CD4-positive, alpha-beta T cell treated with Interleukin-10 for 1 hour (primary cell): ENCODE measurements at places on chromosomes 4 and X.

DNA sequence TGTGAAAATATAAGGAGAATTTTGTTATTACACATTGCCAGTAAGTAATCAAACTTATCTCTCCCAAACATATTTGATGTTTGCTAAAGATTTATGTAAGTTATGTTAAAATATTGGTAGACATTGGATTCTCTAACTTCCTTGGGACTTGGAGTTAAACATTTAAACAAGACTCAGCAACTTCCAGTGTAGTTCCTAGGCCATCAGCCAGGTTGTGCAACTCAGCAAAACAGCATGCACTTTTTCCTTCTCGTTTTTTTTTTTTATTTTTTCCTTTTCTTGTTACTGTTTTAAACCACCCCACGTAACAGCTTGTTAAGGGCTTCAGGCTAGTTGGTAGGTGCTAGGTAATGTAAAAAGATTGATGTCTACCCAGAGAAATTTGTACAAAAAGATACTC lies 510.4 kb downstream of the ANKRD50 start:
- DNase-seq, result no peak

DNA sequence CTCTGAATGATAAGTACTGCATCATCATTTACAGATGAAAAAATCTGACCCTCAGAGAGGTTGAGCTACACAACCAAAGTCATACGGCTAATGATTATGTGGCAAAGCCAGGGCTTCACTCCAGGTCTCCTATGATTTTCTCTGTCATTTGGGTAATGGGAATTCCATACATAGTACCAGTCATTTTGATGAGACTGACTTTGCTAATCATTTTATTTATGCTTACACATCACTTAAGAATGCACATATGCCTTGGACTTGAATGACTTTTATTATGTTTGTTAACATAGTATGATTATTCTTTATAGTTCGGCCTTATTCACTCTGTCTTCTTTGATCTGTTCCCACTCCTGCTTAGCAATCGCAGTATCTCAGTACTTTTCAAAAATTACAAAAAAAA lies 255.1 kb upstream of the GPRIN3 start:
- DNase-seq, result no peak

DNA sequence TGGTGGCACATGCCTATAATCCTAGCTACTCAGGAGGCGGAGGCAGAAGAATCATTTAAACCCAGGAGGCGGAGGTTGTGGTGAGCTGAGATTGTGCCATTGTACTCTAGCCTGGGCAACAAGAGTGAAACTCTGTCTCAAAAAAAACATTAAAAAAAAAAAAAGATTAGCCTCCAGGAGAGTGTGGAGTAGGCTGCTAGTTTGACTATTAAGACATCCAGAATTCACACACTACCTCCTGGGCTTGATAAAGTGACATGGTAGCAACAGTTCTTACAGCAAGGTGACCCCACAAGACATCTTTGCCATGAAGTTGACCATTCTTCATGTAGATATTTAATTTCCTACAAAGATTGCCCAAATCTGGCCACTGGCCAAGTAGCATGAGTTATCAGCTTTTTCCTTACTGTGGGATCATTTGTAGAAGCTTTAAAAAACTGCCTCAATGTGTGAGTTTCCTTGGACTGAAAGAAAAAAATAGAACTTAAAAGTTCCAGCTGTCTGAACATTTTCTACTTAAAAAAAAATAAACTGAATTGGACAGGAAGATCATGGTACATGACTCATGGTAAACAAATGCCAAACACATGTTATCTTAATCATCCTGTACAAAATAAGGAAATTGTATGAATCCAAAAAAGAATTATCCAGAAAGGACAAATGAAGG lies 35.3 kb upstream of the SPRY1 start:
- DNase-seq, result no peak

GRCh38 chrX:119266364-119266995 lies 30.4 kb downstream of the PGRMC1 start:
- peak; percentile 25 for DNase-seq

DNA sequence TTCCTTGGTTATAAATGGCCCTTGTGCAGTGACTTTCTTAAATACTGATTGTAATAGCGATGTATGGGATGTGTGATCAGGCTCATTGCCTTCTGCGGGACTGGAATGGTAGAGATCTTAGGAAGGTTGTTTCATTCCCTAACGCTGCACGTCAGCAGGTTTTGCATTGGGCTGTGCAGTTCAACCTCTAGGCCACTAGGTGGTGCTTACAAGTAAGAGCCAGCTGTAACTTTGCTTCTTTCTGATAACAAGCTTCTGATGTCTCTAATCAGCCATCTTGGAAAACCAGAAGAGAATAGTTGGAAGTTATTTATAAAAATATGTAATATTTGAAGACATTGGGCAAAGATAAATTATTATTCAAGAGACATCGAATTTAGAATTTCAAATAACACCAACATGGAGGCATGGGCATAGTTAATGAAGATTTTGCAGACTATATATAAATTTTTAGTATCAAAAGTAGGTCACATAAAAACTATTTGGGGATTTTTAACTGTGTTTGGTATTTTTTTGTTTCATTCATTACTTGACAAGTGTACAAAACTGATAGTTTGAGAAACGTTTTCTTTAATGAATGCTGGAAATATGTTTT lies 339.7 kb upstream of the PCDH7 start:
- no peak for DNase-seq

DNA sequence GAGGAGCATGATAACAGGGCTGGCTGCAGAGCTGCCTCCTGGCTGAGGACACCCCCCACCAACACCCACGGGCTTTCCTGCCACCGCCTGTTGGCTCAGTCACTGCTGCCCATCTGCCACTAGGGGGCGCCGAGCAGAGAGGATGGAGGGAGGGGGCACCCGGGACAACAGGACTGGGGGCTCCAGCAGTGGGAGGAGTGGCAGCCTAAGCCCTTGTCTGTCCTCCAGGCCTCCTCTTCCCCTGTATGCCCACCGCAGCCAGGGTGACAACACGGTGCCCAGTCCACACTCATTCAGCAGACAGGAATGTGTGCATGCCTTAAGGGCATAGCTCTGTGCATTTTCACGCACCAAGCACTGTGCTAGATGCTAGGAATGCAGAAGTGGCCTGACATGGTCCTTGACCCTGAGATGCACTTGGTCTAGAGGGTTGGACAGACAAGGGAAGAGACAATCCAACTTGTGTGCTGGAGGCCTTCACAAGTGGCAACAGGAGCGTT lies 149.9 kb downstream of the AMMECR1 start:
- peak; percentile 49 for DNase-seq

DNA sequence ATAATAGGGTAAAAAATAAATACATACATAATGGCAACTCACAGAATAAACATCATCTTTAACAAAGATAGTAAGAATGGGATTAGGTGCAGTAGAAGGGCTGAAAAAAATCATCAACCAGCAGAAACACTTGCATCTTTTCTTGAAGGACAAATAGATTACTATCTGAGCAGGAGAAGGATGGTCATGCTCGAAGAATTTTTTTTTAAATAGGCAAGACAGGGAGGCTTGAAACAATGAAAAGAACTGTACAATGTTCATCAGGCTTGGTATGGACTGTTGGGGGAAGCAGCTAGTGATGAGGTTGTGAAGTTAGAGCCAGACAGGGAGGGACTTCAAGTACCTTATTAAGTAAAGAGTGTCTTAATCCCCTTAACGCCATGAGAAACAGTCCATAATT lies 167.4 kb upstream of the LDB2 start:
- no peak for DNase-seq

DNA sequence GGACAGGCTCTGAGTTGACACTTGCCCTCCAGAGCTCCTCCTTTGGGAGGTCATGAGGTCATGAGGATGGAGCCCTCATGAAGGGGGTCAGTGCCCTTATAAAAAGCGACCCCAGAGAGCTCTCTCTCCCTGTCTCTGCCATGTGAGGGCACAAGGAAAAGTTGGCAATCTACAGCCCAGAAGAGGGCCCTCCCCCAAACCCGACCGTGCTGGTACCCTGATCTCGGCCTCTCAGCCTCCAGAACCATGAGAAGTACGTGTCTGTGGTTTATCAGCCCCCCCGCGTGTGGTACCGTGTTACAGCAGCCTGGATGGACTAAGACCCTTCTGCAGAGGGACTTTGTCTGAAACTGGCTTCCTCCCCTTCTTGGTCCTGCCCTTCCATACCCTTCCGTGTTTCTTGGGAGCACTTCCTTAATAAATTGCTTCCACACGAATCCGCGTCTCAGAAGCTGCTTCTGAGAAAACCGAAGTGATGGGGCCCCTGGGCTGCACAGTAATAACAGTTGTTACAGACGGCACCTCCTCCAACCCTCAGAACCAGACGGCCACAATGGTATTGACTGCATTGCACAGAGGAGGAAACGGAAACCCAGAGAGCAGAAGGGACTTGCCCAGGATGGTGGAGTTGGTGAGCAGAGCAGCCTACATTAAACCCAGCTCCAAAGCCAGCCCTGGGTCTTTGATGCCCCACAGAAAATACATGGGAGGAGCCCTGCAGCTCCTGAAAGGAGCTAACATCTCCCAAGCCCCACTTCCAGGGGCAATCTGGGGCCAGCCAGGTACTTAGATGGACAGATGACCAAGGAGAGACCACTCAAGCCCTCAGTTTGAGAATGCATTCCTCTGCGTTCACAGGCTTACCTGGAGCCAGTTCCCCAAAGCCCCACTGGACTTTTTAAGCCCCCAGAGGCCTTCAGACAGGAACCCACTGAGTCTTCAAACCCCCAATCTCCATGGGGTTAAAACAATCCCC lies 242.7 kb downstream of the BCOR start:
- peak; percentile 88 for DNase-seq

DNA sequence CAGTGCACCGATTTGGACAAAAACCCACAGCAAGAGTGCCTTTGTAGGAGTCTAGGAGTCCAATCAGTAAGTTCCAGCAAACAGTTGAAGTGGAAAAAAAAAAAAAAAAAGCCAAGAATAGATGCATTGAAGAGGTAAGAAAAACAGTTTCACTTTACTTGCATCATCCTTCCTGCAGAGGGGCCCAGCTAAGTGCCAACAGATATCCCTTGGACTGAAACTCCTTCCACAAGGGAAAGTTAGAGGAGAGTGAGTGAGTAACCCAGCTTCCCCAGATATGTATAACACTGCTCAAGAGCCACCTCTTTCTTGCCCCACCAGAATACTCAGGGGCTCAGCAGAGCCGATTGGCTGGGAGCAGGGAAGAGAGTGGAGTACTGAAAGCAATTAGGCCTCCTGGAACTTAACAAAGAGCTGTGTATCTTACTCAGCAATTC lies 617.7 kb upstream of the SMIM31 start:
- DNase-seq, result no peak

DNA sequence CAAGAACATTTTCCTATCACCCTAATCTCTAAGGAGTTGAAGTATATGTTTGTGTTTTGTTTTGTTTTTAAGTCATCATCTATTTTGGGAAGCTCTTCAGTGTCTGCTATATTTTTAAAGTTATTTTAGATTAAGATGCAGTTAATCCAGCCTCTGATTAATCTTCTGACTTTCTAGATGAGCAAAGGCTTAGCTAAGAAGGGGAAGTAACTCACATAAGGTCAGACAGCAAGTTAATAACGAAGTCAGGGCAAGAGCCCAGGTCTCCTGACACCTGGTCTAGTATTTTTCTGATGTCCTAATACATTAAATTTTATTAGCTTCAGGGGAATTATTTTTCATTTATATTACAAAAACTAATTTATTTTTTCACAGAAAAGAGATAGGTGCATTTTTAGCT lies 168.5 kb downstream of the SOWAHB start:
- no peak for DNase-seq

DNA sequence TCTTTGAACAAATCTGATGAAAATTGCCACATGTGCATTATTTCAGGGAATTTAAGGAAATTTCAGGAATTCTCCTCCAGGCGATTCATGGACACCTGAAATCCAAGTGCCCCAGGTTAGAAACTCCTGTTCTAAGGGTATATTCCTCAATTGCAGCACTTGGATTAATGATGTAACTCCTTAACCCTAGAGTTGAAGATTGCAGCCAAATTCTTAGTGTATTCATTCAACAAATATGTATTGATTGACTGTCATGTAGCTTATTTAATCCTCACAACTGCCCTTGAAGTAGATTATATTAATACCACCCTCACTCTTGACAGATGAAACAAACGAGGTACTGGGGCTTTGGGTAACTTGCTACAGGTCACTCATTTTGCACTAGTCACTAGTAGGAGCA lies 11.3 kb downstream of the CETN2 start:
- DNase-seq, result no peak

- DNase-seq, result no peak
Measured at GRCh38 chr4:184721254-184721653, 12.6 kb downstream of the CENPU start.

- DNase-seq, result no peak
Measured at GRCh38 chrX:115560211-115560977, 580 bp upstream of the PLS3 start.

DNA sequence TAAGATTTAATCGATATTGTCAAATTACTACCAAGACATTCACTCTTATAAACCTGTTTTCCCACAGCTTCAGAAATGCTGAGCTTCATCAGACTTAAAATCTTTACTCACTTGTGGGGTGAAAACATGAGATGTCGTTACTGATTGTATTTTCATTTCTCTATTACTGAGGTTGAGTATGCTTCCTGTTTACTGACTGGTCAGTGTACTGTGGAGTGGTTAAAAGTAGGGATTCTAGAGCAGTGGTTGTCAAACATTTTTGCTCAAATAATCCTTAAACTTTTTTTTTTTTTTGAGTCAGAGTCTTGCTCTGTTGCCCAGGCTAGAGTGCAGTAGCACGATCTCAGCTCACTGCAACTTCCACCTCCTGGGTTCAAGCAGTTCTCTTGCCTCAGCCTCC lies 50.3 kb downstream of the NSUN7 start:
- no peak for DNase-seq

DNA sequence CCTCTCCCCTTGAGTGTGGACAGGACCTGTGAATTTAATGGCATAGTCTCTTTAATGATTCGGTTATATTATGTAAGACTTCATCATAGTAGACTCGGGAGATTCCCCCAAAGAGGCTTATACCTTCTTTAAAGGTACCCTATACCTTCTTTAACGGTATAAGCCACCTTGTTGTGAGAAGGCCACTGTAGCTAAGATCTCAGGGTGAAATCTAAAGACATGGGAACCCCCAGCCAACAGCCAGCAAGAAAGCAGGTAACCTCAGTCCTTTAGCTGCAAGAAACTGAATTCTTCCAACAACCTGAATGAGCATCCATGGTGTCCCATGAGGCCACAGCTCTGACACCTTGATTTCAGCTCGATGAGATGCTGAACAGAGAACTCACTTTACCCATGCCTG lies 931 bp downstream of the DDX60 start:
- peak; percentile 22 for DNase-seq

DNA sequence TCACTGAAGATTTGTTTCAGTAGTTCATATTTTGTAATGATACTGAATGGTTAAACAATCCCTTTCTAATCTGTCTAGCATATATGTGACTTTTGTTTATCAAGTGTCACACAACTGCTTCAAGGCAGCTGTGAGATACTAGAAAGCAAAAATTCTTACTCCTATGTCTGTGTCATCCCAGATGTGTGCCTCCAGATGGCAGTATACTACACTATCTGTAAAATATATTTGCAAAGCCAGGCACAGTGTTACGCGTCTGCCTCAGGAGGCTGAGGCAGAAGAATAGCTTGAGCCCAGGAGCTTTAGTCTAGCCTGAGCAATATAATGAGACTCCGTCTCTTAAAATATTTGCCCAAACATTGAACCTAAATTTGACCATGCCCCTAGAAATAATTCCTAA lies 4.0 kb downstream of the NUDT10 start:
- DNase-seq, result peak; percentile 57

- DNase-seq, result no peak
Measured at GRCh38 chr4:109801895-109802319, at the start of gene CFI. TSS of gene CFI (minus strand) at chr4:109801999. CDS start at chr4:109801971, 28 bp downstream.

GRCh38 chr4:20109391-20109790 lies 142.3 kb upstream of the SLIT2 start:
- DNase-seq, result no peak
